AG08395 (cell line): ENCODE measurements at places on chromosomes 2 and 18.

- DNase-seq: no peak
These were observed 688.9 kb upstream of the NRXN1 start for GRCh38 chr2:51720826-51721225.

GRCh38 chr18:56307354-56308170 is 330.8 kb downstream of the TXNL1 start:
- DNase-seq: no peak

DNA sequence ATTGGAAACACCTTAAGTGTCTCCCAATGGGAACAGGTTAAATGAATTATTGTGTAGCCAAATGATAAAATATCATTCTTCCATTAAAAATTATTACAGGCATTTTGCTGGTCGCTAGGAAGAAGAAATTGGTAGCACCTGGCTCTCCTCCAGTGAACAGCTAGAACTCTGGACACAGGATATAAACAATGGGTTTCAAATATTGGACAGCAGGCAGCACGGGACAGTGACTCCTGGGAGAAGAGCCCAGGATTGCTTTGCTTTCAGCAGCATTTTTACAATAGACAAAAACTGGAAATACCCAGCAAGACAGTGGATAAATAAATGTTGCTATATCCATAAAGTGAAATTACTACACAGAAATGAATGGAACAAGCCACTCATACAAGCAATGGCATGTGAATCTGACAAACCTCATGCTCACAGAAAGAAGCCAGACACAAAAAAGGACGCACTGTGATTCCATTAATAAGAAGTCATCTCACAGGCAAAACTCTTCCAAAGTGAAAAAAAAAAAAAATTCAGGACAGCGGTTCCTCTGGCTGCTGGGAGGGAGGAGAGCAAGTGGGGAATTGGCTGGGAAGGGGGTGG is 50.5 kb downstream of the LAMA1 start:
- DNase-seq: no peak

GRCh38 chr18:44789710-44790109 is 109.0 kb downstream of the SETBP1 start:
- DNase-seq: peak; percentile 41

DNA sequence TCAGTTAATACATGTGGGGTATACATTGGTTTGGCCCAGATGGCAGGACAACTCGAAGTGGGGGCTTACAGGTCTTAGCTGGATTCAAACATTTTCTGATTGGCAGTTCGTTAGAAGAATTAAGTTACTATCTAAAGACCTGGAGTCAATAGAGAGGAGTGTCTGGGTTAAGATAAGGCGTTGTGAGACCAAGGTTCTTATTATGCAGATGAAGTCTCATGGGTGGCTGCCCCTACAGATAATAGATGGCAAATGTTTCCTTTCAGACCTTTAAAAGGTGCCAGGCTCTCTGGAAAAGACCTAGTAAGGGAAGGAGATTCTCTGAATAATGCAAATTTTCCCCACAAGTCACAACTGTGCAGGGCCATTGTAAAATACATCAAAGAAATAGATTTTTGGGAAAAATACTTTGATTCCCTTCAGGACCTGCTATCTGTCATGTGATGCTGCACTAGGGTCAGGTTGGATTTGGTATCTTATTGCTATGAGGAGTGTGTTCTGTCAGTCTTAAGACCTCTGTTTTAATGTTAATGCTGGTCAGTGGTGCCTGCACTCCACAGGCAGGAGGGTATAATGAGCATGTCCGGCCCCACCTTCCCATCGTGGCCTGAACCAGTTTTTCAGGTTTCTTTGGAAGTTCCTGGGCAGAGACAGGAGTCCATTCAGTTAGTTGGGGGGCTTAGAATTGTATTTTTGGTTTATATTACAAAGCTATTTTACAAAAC is 14.3 kb upstream of the MC5R start:
- DNase-seq: no peak

DNA sequence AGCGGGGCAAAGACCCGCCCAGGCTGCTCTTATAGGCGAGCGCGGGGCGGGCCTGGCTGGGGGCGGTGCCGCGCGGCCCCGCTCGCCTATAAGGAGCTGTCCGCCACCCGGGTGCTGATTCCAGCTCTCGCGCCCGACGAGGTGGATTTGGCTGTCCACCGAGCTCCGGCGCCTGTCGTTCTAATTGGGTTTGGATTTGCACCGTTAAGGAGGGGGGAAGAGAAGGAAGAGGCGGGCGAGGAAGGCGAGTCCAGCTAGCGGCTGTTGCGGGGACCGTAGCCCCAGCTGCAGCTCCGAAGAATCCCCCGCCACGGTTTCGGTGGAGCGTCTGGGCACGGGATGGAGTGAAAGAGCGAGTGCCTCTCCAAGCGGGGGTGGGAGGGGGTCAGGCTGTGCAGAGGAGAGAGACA is at the start of gene CNTNAP5:
TSS of gene CNTNAP5 (plus strand) at position 117 of the 410 bp plus-strand sequence. CDS start 364 bp downstream, outside the sequence.
- peak; percentile 47 for DNase-seq

GRCh38 chr2:68901199-68901514 is 30.0 kb upstream of the BMP10 start:
- no peak for DNase-seq

GRCh38 chr2:186562209-186562578 is 27.7 kb upstream of the ITGAV start:
- no peak for DNase-seq

GRCh38 chr2:231244382-231245248 is 46.2 kb downstream of the ARMC9 start:
- no peak for DNase-seq

DNA sequence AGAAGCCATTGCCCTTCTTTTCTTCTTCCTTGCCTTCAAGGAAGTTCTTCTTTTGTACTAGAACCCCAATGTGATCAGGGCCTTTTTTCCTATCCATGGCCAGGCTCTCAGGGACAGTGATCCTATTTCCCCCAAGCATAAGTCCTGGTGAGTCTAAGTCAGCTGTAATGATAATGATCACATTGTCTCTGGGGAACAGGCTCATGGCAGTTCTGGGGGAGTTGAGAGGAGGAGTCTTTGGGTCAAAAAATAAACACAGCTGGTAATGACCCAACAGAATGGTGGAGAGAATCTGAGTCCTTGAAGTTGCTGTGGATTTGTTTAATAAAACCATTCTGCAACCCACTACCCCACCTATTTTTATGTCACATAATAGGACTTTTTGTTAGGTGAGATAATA is 96.6 kb downstream of the SOCS6 start:
- no peak for DNase-seq

- peak; percentile 10 for DNase-seq
These were observed 7.1 kb upstream of the SOS1 start for GRCh38 chr2:39127973-39128372.

- DNase-seq: no peak
These were observed 767 bp downstream of the TPRKB start for GRCh38 chr2:73736378-73736777.

GRCh38 chr2:183229386-183229785 is 105.1 kb downstream of the NUP35 start:
- peak; percentile 7 for DNase-seq

DNA sequence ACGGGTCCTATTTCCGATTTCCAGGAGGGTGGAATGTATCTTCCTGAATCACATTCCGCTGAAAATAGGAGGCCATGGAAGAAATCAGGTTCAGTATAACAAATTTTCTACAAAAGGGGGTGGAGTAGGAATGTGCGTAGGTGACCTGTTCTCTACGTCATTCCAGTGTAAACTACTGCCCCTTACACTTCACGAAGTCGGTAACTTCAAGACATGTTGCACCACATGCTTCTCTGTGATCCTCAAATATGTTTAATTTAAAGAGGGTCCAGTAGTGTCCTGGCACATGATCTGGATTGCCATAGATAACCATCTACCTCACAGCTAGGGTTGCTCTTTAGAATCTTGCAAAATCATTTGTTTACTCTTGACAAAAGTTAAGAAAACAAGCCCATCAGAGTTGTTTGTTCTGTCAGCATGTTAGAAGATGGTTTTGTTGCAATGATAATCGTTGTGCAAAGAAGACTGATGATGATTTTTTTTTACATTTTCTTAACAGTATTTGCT is 7.5 kb upstream of the CPS1 start:
- no peak for DNase-seq

GRCh38 chr18:72235422-72235821 is 308.7 kb downstream of the CBLN2 start:
- no peak for DNase-seq

DNA sequence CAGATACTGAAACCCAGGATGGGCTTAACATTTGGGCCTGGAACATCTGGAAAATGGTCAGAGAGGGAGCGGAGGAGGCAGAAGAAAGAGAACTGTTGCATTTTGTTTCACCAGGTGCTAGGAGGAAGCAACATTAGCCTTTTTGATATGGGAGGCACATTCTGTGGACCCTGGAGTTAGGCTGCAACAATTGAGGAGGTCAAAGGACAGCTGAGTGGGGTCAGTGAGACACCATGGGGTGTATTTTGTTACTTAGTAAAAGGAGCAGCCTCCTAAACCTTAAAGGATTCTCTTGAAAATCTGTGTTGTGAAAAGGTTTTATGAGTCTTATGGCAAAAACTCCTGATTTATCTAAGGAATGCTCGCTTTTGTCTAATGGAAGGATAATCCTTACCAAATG is 124.9 kb downstream of the GREB1L start:
- no peak for DNase-seq

DNA sequence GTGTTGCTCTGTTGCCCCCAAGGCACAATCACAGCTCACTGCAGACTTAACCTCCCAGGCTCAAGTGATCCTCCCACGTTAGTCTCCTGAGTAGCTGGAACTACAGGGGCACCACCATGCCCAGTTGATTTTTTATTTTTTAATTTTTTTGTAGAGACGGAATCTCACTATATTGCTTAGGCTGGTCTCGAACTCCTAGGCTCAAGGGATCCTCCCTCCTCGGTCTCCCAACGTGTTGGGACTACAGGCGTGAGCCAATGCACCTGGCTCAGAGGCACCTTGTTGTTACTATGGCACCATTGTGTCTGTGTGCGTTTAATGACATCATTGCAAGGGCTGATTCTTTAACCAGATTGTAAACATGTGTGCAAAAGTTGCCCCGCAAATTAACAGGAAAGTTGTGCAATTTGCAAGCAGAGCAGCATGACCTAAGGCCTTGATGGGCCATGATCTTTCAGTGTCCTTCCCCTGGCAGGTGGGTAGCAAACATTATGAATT is 22.6 kb downstream of the TCF23 start:
- no peak for DNase-seq

GRCh38 chr2:23283-23682 is 23.0 kb downstream of the FAM110C start:
- no peak for DNase-seq

DNA sequence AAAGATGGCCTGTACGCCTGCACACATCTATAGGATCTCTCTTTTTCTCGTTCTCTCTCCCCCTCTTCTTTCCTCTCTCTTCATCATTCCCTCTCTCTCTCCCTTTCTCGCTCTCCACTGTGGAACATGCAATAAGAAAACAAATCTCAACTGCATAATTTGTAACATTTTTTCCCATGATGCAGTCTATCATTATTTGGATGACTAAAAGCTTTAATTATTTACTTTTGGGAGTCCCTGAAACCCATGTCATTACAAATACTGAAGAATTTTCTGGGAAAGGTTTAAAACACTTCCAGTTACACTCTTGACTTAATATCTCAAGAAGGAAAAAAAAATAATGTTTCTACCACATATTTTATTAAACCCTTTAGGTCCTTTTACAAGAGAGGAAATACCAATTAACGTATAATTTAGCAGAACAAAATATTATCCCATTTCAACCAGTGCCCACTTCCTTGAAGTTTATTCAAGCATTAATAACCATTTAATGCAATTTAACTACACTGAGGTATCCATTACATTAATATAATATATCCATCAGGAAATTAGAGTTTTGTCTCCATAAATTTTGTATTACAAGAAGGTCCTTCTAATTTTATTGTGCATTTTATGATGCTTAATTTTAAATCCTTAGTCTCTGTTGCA is 1615.2 kb upstream of the ACVR2A start:
- no peak for DNase-seq

GRCh38 chr2:235573331-235574221 is 79.7 kb downstream of the AGAP1 start:
- no peak for DNase-seq

DNA sequence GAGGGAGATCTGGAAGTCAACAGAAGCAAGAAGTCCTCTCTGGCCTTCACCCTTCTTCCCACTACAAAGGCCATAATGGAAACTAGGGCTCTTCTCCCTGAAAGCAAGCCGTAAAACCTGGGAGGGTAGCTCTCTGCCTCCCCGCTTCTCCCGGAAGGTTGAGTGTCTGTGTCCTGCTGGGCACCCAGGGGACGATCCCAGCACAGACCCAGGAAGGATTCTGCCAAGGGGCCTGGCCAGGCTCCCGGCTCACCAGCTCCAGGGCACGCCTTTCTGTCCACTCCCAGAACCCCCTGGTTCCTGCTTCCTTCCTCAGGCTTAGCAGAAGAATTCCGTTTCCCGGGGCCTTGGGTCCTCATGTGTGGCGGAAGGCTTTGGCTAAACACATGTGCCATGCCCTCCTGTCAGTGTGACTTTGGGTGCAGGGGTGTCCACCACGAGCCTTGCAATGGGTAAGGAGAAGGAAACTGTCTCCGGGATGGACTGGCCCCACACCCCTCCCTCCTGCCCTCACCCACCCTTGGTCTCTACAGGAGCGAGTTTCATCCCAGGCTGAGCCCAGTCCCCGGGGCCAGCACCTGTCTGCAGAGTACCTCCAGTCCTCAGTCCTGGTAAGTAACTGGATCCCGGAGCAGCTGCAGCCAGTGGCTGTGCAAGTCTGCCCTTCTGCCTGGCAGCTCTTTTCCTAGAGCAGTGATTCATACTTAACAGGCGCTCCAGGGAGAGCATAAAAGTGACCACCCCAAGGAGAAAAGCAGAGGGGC is 135.8 kb downstream of the TPO start:
- no peak for DNase-seq

- DNase-seq: no peak
These were observed 42.2 kb downstream of the FRZB start for GRCh38 chr2:182824056-182824766.

DNA sequence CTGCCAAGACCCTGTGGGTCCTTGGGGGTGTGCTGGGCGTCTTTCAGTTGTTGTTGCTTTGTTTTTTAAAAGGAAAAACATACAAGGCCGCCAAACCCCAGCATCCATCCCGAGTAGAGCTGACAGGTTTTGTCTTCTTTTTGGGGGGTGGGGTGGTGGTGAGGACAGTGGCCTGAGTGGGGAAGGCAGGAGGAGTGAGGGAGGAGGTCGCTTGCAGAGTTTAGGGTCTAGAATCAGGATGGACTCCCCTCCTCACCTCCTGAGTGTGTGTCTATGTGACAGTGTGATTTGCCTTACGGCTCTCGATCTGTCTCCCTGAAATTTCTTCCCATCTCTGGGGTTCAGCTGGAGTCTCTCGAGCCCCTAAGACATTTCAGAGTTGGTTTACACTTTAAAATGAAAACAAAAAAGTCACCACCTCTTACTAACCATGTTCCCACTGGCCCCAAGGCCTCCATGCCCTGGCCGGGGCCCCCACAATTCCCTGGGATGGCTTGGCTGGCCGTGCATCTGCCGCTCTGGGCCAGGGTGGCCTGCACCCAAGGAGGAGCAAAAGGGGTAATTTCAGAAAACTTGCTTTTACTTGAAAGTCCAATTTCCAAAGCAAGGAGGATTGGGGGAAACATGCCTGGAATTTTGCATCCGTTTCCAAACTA is 5.0 kb downstream of the SIX3 start:
- no peak for DNase-seq

GRCh38 chr2:96528006-96528699 is 8.4 kb upstream of the ARID5A start:
- DNase-seq: no peak

GRCh38 chr2:72015266-72015665 is 132.4 kb downstream of the CYP26B1 start:
- no peak for DNase-seq
